ENCODE measurements at places on chromosomes 6 and 20. TPM values are rescaled to one million over a fixed set of nuclear protein-coding genes. Genes with fewer than 3 reads are reported as not detected.

DNA sequence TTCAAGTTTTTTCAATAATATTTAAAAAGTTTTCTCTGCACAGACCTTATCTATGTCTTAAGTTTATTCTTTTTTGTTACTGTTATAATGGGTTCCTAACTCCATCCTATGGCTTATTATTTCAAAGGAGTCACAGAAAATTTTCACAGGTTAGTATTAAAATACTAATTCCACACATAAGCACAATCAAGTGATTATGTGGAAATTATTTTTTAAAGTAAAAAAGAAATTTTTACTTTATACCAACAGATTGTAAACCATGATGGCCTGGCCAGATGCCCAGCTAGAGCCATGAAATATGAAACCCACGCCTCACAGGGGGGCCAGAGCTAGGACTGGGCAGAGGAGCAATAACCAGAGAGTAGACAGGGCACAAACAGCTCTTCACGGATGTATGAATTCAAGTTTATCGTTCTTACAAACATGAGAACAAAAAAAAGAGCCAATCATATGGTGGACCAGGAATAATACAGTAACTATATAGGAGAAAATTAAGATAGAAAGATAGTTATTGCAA lies 34.0 kb downstream of the NUDT3 start:
- no peak for DNase-seq

Gene GJA1
- not detected for total RNA-seq

Gene KHDRBS2
- total RNA-seq: not detected

DNA sequence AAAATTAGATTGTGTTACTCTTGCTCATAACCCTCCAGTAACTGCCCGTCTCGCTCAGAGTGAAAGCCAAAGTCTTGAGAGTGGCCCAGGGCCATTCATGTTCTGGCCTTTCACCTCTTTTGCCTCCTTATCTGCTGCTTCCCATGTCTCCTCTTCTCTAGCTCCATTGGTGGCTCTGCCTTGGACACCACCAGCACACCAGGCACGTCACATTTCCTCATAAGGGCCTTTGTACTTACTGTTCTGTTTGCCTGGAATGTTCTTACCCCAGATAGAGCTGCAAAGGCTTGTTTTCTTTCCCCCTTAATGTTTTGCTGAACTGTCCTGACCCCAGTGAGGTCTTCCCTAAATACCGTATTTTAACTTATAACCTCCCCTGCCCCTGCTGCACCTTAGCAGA lies 29.3 kb downstream of the MCM8 start:
- no peak for DNase-seq
